Activated T-helper 2 cell treated with anti-CD3 and anti-CD28 coated beads, Interferon-gamma antibody, Interleukin-2, Interleukin-4, amounts not matched to agents 10 μg/mL and 5 μg/mL and 100 μg/mL, durations not matched to agents 14 hours and 24 hours and 36 hours (primary cell): ENCODE measurements at places on chromosomes 16 and 17.
A peak's percentile ranks its signal among the peaks of the same experiment; 100 is the strongest.

DNA sequence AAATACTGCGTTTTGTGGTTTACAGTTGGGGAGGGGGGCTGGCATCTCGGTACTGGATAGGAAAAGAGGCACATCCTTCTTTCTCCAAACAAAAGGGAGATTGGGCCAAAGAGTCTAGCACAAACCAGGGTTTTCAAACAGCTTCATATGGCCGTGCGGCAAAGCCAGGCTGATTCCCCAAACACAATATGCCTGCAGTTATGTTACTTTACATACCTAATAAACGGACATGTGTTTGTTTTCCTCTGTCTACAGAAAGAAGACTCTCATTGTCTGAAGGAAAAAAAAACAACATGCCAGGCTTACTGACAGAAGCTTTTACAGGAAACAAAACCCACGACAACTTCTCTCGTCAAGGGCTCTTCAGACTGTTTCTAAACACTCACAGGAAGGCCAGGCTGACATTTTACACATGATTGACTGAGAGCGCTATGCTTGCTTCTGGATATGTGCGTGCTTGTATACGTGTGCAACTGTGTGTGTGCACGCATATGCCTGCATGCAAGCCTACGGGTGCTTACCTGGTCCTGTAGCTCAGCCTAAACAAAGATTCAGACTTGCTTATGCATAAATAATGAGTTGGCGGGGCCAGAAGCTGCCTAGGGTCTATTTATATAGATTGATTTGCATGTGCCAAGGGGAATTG, 461.0 kb upstream of the C16orf82 start:
- DNase-seq: no peak

DNA sequence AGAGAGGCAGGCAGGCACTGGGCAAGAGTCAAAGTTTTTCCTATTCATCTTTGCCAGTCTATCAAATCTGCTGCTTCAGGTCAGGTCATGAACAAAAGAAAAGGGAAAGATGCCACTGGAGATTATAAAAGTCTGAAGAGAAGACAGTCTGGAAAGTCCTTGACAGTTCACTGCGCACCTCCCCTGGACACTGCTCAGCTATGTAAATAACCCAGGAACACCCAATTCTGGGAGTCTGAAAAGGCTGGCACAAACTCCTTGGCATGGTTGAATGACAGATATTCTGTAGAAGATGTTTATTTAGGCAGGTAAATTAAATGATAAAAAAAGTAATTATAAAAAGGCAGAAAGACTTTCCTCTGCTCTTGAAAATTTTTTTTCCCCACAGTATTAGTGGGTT, 5.2 kb upstream of the CORO6 start:
- no peak for DNase-seq

DNA sequence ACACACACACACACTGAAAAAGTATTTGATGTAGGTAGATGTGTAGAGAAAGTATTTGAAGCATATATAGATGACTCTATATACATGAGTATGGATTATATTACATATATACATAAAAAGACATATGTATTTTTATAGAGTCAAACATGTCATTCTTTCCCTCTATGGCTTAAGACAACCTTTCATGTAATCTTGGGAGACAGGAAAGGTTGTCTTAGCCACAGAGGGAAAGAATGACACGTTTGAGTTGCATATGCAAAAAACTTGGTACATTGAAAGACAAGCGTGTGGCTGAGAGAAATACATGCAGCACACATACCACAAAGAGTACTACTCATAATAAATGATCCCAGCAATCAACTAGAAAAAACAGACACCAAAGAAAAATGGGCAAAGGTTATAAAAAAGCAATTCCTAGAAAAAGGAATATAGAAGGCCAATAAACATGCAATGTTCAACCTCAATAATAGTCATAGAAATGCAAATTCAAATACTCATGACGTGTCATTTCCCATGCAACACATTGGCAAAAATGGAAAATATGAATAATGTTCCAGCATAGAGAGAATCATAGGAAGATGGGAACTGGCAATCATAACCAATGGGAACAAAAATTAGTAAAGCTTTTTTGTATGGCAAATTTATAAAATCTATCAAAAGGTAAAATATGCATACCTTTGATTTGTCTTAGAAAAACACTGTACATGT, 69.0 kb downstream of the SPECC1 start:
- DNase-seq: no peak

- peak; percentile 66 for DNase-seq
Measured at GRCh38 chr16:66961065-66961744, at the start of gene CES3. CES3 (plus strand) TSS chr16:66961266; CDS start chr16:66961308, 42 bp downstream.

- no peak for DNase-seq
Measured at GRCh38 chr16:85517563-85518179, 95.5 kb upstream of the GSE1 start.

- DNase-seq: no peak
Measured at GRCh38 chr17:81116704-81117103, 48.6 kb upstream of the PVALEF start.
